ENCODE measurements at places on chromosomes 6 and 20.

DNA sequence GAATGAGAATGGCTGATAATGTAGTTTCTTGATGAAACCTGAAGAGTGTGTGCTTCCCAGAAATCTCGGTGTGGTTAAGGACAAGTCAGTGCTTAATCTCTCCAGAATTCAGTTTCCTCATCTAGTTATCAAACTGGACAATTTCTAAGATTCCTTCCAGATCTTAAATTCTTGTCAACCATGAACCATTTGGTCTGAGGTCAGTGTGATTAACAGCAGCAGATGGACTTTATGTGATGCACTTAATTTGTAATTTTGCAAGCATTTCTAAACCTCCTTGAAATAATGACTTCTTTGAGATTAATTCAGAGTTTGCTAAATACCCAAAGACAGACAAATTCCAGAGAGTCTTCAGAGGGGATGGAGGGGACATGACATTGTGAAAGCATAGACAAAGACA lies 160.3 kb downstream of the KIF16B start:
- DNase-seq = no peak

GRCh38 chr6:89734526-89734925 lies 85.1 kb downstream of the MDN1 start:
- DNase-seq = no peak

GRCh38 chr20:23145281-23145700 lies 59.2 kb upstream of the CD93 start:
- no peak for DNase-seq

DNA sequence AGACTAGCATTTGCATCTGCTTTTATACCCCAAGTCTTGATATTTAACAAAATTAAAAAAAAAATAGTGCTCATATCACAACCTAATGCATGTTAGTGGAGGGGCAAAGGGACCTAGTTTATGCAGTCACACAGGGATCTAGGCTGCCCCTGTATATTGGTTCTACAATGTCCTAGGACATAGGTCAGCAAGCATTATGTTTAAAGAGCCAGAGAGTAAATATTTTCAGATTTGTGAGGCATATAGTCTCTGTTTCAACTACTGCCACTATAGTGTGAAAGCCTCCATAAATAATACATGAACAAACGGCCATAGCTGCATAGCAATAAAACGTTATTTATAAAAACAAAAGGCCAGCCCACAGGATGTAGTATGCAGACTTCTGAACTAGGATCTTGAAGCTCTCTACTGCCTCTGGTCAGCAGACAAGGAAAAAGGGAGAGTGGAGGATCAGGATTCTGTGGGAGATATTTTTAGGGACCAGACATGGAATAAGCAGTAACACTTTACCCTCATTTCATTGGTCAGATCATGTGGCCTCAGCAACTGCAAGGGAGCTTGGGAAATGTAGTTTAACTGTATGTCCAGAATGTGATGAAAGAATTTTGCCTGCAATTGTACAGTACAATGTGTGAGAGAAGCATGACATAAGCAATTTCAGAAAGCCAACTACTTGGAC lies 414.2 kb upstream of the SPTLC3 start:
- no peak for DNase-seq

GRCh38 chr6:157033428-157034140 lies 256.4 kb downstream of the ARID1B start:
- DNase-seq = no peak

All from right forelimb (tissue), 1 donor.